Naive thymus-derived CD8-positive, alpha-beta T cell (primary cell): ENCODE measurements at places on chromosomes 3 and 15. TPM values are rescaled to one million over a fixed set of nuclear protein-coding genes. Genes with fewer than 3 reads are reported as not detected.

DNA sequence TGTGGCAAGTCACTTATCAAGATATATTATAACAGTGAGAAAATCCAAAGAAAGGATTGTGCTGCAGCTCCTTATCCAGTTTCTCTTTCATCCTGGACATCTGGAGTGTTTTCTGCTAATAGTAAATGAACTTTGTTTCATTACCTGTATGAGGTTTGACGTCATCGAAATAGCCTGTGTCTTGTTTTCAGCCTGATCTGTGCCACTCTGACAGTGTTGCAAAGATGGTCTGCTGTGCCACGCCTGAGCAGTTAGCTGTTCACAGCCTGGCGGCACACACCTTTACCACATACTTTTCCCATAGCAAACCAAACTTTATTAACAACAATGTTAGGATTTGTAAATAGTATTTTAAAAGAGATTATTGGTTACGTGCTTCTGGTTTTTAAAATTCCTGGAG lies 34.0 kb downstream of the YEATS2 start:
- H3K27me3 ChIP-seq = no peaks in the 10 kb centered on the region
- no peaks in the 10 kb centered on the region for H3K4me1 ChIP-seq
- H3K36me3 ChIP-seq = peaks cover 4% of the 10 kb centered on the region
- DNase-seq = no peak

DNA sequence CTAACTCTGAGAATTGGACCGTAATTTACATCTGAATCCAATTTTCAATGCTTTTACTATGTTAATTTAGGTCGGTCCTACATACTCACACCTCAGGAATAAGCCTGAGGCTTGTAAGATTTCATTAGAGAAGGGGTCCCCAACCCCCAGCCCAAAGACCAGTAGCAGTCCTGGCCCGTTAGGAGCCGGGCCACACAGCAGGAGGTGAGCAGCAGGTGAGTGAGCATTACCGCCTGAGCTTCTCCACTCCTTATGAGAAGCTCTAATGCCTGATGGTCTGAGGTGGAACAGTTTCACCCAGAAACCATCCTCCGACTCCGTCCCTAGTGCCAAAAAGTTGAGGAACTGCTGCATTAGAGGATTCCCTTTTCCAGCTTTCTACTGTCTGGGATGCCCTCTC lies 757.3 kb downstream of the SI start:
- no peak overlapping the region for H3K4me3 ChIP-seq
- no peaks in the 10 kb centered on the region for H3K27me3 ChIP-seq
- no peaks in the 10 kb centered on the region for H3K4me1 ChIP-seq
- H3K36me3 ChIP-seq = no peaks in the 10 kb centered on the region
- no peak overlapping the region for H3K27ac ChIP-seq

DNA sequence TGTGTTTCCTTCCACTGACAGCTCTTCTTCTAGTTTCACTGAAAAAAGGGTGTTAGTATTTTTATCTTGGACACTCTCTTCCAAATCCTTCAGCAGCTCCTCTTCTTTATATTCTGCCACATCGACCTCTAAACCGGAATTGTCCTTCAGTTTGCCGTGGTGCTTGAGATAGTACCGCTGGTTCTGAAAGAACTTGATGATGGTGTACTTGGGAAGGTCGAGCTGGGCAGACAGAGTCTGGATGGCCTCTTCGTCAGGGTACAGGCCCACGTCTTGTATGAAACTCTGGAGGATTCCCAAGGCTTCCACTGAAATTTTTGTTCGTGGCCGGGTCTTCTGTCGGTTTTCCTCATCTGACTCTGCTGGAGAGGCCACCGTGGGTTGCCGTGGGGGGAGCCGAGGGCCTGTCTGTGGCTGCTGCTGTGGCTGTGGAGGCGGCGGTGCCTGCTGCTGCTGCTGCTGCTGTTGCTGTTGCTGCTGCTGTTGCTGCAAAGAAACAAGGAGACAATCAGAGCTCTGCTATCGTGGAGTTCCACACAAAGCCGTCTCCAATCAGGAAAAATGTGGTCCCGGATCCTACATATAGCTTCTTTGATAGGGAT lies 75.8 kb downstream of the SATB1 start:
- no peak overlapping the region for H3K4me3 ChIP-seq
- H3K36me3 ChIP-seq = peaks cover 7% of the 10 kb centered on the region
- no peaks in the 10 kb centered on the region for H3K27me3 ChIP-seq
- H3K4me1 ChIP-seq = peaks cover 58% of the 10 kb centered on the region

The NOX5 gene
- total RNA-seq = 0.05 TPM

- peaks cover 79% of the 10 kb centered on the region for H3K4me1 ChIP-seq
- peak overlapping the region; percentile 62 for H3K4me3 ChIP-seq
- peaks cover 7% of the 10 kb centered on the region for H3K36me3 ChIP-seq
- H3K27ac ChIP-seq = peak overlapping the region; percentile 91
Measured at GRCh38 chr15:52682200-52682599, 3.0 kb upstream of the ATOSA start.

The CDC25A gene
- not detected for total RNA-seq

The RAD51 gene
- total RNA-seq = 1.1 TPM

DNA sequence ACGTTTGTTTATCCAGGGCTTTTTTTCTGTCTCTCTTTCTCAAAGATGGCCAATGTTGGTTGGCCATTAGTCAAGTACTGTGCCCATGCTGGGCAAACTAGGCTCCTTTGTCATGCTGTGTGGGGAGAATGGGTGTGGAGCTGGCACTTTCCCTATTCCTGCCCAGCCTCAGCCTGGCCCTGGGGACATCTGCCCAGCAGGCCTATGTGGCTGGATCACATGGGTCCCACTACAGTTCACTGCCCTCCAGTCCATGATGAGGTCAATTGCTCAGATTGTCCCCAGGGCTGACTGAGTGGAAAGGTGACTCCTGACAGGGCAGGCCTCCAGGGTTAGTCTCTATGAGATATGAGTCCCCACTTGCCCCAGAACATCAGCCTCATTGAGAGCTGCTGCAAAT lies 54.4 kb upstream of the HERC1 start:
- peaks cover 45% of the 10 kb centered on the region for H3K4me1 ChIP-seq
- H3K27me3 ChIP-seq = no peaks in the 10 kb centered on the region
- no peak for DNase-seq
